ENCODE measurements at places on chromosomes 5 and 9.

- no peak for DNase-seq
These were observed 194.0 kb upstream of the KLF4 start for GRCh38 chr9:107683566-107683965.

- DNase-seq: no peak
These were observed 39.7 kb upstream of the IL7R start for GRCh38 chr5:35816881-35817521.

DNA sequence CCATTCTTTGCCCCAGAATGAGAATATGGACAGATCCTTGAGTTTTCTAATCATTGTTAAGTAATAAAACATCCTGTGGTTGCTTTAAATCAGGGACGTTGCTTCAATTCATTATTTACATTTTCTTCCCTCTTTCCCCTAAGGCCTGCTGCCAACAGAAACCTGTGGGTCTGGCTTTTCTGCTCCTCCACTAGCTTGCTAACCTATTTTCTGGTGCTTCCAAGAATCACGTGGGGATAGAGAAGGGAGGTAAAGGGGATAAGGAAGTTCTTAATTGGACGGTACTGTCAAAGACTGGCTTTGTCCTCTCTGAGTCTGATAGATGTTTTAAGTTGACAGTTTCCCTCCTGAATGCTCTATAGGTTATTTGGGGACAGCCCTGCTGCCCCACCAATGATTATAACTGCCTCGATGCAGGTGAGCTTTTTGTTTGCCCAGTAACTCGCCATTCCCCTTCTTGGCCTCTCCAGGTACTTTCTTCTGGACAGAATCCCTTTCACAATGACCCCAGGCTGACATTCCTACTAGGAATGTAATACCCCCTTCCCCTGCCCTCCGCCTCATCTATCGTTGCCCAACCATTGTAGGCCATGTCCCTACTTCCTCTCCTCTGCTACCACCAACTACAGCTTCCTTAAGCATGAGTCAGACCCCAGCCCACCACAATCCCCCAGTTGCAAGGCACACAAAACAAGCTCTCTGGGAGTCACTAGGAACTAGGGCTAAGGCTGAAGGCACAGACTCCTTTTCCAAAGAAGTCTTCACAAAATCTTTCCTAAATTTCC lies 19.9 kb upstream of the CPEB4 start:
- no peak for DNase-seq

DNA sequence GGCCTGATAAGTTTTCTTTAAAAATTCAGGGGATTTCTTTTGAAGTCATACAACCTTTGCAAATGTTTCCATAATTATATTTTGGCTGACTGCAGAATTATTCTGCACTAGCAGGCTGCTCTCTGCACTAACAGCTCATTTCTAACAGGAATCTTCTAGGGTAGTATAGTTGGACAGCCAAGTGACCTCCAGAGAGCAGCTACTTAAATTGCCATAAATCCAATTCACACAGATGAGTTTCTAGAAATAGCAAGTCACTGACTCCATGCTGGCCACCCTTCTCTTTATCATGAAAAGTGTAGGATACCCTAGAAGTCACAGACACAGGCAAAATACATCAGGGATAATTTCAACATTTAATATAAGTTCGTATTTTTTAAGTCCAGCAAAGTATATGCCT lies 110.9 kb upstream of the TARS1 start:
- no peak for DNase-seq

- no peak for DNase-seq
These were observed 125.8 kb downstream of the DTWD2 start for GRCh38 chr5:118862596-118862995.

- DNase-seq: no peak
These were observed 46.4 kb upstream of the FAM170A start for GRCh38 chr5:119582987-119583386.

- DNase-seq: no peak
These were observed 31.8 kb upstream of the PTGS1 start for GRCh38 chr9:122338994-122339393.

DNA sequence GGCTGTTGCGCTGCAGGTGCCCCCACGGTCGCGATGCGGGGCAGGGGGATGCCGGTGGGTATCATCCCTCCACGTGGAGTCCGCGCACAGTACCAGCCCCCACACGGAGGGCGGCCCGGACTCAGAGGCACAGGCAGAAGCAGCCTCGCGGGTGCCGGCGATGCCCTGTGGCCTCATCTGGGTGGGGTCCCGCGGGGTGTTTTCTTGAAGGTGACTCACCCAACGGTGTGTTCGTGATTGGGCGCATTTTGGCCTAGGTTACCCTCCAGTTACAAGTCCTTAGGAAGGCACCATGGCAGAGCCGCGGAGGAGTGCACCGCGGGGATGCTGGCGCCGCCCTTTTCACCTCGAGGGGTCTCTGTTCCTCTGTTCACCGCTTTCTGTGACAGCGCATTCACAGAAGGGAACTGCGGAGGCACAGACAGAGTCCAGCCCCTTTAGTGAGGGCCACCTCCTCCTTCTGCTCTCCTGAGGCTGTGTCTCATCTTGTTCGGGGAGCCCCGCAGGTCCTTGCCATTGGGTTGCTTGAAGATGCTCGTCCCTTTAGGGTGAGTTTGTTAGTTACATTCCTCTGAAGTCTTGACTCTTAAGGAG lies 21.6 kb upstream of the EXOC3 start:
- DNase-seq: no peak

DNA sequence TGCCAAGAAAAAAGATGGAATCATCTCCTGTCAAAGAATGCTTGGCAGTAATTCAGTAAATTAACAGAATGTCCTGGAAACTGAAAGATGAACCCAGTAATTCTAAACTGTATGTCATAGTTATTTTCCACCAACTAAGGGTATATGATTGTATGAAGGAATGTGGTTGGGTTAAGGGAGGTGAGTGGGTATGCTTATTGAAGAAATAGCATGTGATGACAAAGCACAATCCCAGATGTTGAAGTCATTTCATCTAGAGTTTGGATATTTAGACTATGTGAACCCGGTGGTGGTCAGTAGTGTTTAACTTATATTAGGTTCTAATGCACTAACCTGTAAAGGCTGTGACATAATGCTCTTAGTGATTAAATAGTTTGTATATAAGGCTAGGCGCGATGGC lies 87.3 kb downstream of the CDKN2A start:
- no peak for DNase-seq

- DNase-seq: no peak
These were observed 582.0 kb upstream of the TUSC1 start for GRCh38 chr9:26260238-26260637.

- DNase-seq: no peak
These were observed 370 bp upstream of the CDH6 start for GRCh38 chr5:31193116-31193515.

DNA sequence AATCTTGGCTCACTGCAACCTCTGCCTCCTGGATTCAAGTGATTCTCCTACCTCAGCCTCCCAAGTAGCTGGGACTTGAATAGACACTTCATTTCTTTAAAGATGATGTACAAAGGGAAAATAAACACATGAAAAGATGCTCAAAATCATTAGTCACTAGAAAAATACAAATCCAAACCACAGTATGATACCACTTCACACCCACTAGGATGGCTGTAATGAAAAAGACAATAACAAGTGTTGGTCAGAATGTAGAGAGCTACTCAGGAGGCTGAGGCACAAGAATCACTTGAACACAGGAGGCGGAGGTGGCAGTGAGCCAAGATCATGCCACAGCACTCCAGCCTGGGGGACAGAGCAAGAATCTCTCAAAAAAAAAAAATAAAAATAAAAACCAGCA lies 13.0 kb downstream of the F2RL2 start:
- no peak for DNase-seq

DNA sequence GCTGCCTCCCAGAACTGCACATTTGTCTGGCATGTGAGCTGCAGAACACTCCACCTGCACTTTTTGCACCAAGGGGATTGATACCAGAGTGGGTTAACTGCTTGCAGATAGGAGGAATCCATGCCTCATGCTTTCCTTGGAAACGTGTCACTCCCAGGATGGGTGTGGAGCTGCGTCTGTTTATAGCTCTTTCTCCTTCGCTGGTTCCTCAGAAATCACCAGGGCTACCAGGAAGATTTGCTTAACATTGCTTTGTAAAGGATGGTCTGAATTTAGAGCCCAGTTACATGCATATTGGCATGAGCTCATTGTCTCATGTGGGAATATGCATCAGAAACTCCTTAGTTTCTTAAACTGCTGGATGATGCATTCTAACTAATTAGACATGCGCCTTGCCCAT lies 234.6 kb downstream of the GADD45G start:
- no peak for DNase-seq

DNA sequence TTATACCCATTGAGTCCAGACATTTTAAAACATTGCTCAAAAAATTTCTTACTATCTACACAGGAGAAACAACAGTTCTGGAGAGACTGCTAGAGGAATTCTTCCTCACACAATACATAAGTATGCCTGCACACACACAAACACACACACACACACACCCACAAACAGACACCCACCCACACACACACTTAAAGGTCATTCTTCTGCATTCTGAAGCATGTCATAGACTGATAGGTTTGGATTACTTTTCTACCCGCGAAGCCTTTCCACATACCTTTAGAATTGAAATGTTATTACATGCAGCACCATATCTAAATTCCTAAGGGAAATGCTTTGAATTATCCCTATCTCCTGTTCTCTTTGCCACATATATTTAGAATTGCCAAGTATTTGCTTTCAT lies 80.2 kb downstream of the FAM174A start:
- no peak for DNase-seq

GRCh38 chr9:127132921-127133647 lies 10.6 kb upstream of the ANGPTL2 start:
- no peak for DNase-seq

DNA sequence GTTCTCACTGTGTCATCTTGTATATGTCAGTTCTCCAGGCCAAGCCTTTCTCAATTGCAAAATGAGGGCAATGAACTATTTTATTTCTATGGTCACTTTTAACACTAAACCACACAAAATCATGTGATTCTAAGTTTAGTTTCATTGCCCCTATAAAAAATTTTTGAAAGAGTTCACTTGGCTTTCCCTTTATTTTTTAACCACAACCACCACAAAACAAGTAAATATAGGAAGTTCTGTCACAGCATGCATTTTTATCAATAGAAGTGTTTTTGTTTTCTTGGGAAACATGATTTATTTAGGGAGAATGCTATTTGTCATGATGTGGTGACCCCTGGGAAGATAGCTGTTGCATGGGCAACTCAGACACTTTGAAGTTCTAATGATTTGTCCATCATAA lies 169.1 kb downstream of the CSNK1G3 start:
- no peak for DNase-seq

GRCh38 chr5:176542596-176543427 lies 5.6 kb upstream of the RNF44 start:
- DNase-seq: no peak

- no peak for DNase-seq
These were observed 10.3 kb downstream of the CNOT8 start for GRCh38 chr5:154868702-154869101.

- DNase-seq: no peak
These were observed 576.5 kb downstream of the CSNK1G3 start for GRCh38 chr5:124088289-124089032.

- DNase-seq: no peak
These were observed 175.6 kb downstream of the GABBR2 start for GRCh38 chr9:98533132-98533531.

GRCh38 chr5:34507933-34508332 lies 148.2 kb upstream of the RAI14 start:
- no peak for DNase-seq

DNA sequence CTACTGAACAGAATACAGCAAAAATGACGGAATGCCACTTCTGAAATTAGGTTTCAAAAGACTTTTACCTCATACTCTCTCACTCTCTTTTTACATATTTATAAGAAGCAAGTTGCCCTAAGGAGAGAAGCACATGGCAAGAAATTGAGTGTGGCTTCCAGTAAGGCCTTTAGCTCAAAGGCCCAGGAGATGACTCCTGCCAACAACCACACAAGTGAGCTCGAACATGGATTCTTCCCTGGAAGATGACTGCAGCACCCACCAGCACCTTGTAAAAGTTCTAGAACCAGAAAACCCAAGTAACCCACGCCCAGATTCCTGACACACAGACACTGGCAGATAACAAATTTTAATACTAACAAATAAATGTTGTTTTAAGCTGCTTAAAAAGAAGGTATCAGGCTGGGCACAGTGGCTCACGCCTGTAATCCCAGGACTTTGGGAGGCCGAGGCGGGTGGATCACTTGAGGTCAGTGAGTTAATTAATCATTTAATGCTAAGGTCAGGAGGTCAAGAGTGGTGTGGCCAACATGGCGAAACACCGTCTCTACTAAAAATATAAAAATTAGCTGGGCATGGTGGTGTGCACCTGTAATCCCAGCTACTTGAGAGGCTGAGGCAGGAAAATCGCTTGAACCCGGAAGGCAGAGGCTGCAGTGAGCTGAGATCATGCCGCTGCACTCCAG lies 17.0 kb downstream of the PTBP3 start:
- DNase-seq: no peak

GRCh38 chr5:37539459-37539858 lies 160.3 kb downstream of the WDR70 start:
- no peak for DNase-seq

DNA sequence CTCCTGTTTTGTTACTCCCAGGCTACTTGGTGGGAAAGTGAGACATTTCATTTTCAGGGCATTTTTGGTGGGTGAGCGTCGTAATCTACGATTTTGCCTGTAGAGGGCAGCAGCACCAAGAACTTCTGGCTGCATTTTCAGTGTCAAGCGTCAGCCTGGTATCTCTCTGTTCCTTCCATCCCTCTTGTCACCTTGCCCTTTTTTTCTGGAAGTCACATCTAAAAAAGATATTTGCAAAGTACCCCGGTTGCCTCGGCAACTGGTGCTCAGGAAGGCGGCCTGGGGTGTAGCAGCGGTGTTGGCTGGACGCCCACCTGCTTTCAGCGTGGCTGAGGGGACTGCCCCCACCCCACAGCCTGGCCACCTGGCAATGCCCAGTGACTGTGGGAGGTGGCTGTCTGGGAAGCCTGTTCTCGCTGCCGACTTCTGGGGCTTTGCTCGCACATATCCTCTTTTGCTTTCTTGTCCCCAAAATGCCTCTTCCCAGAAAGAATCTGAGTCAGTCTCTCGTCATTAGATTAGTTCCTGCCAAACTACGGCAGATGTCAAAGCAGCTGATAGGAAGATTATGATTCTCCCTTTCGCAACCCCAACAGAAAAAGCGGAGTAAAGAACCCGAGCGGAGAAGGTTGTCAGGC lies 84.5 kb downstream of the ACER2 start:
- DNase-seq: peak; percentile 21

DNA sequence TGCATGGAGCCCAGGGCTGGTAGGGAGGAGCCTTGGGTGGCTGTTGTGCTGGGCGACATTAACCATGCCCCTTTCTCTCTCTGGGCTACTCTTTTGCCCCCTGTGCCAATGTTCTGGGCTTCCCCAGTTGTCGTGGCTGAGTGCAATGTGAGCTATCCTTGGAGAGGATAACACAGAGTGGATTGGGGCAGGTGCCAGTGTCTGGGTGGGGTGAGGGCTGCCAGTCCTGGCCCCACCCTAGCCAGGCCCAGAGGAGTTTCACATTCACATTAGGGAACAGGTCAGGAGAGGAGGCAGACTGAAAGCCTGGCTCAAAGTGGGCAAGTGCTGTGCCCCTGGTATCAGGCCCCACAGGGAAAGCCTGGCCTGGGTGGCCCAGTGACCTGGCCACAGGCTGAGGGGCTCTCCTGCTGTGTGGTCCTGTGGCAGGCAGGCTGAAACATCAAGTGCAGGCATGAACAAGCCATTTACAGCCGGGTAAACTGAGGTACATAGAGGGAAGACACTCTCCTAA lies 7.5 kb upstream of the NDST1 start:
- DNase-seq: no peak

Measured in KG1 (cell line).